ENCODE measurements at places on chromosomes 13 and 19. TPM values are rescaled to one million over a fixed set of nuclear protein-coding genes. Genes with fewer than 3 reads are reported as not detected.

DNA sequence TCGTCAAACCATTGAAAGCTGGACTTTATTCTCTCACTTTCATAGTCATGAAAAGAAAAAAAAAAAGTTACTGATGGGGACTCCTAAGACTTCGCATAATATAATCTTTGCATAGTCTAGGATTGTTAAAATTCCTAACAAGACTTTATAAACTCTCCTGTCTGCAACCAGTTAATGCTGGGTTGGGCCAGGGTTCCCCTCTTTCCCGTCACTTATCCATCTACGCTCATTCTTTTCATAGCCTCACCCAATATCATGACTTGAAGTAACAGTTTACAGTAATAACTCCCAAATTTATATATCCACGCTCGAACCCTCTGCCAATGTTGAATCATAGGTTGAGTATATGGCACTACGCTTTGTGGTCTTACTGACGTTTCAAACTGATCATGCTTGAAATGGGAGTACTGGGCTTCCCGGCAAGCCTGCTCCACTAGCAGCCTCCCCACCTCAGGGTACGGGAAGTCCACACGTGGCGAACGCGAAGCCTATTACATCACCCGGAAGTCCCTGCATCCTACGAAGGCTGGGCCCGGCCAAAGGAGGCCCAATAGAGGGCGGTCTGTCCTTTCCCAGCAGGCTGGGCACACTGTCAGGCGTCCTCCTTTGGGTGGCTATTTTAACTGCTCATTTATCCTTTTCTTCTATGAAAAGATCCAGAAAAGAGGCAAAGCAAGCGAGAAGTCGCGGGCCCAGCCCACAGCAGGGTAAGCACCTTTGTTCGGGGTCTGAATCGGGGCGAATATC, 694 bp upstream of the ZNF460 start:
- peak; percentile 83 for DNase-seq

DNA sequence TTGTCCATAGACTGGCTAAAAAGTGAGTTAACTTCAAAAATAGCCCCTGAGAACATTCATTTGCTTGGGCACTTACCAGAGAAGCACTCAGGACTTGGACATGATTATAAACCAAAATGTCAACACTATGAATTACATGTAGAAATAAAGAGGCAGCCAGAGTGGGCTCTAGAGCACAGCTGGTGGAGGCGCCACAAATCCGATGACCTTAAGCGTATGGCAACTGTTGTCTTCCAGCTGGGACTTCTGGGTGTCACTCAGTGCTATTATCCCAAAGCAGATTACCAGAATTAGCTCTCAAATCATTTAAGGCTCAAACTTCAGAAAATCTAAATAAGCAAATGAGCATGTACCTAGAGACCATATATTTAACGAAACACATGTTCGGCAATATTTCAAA, 1255.5 kb upstream of the SLC10A2 start:
- DNase-seq: no peak

- no peak for DNase-seq
Observed at GRCh38 chr13:62278271-62278670, 862.6 kb upstream of the PCDH20 start.

Gene TNFRSF19
- polyA plus RNA-seq: 1.2 TPM

- no peak for DNase-seq
Observed at GRCh38 chr13:43831088-43831487, 44.3 kb upstream of the ENOX1 start.

DNA sequence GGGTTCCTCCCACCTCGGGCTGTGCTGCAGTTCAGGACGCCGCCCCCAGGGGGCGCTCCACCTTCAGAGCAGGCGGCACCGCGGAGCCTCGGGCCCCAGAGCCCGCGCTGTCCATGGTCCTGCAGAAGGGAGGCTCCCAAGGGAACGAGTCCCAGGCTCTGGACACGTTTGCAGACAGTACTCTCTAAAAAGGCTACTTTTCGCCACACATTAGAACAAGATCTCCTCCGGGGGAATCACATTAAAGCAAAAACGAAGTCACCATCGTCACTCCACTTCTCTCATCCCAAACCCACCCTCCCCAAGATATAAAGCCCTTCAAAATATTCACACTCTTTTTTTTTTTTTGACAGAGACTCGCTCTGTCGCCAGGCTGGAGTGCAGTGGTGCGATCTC, 4.6 kb upstream of the SIGLEC10 start:
- no peak for DNase-seq

DNA sequence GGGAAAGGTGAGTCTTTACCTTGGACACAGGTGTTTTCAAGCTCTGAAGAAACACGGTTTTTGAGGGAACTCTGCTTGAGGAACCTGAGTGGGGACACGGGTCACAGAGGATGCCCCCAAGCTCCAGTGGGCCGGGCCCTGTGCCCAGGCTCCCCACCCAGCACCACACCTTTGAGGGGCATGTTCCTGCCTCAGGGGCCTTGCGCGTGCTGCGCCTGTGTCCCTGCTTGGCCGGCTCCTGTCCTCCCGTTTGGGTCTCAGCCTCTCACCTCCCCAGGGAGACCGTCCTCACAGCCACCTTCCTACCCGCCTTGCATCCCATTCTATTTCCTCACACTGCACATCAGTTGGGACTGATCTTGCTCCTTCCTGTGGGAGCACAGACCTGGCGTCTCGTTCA, 21.1 kb downstream of the PIP5K1C start:
- no peak for DNase-seq

DNA sequence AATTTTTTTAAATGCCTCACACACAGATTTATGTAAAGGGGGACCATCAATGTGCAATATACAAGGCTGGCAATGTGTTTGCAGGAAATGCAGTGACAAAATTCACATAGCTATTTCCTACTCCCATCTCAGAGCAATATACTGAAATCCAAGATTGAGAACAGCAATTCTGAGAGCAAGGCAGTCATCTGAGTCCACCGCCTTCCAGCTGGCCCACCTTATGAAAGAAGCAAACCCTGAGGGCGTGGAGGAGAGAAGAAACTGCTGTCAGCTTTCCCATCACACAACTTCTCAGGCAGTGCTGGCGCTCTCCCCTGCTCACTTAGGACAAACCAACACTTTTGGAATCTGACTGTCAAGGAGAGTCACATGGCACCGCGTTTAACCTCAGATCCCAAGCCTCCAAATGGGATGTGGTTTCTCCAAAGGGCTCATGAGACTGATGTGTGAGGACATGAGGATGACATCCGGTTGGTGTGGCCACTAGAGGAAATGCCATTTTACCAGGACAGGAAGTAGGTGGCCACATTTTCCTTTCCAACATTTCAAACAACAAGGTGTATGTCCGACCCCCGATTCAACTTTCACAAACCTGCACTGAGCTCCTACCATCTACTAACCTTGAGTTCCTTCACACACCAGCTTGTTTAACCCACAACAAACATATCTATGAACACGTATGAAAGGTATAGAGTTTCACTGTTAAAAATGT, 3.7 kb upstream of the DOCK9 start:
- DNase-seq: no peak

DNA sequence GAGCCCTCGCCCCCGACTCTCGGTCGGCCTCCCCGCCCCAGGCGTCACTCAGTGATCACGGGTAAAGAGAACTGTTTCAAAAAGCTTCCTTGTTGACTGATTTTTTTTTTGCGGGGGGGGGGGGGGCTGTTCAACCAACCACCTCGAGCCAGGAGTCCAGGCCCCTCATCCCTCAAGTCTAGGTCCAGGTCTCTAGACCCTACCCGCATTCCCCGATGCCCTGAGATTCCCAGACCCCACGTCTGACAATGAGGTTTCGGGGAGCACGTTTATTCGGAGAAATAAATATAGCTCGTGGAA, 4.3 kb downstream of the HRC start:
- no peak for DNase-seq

DNA sequence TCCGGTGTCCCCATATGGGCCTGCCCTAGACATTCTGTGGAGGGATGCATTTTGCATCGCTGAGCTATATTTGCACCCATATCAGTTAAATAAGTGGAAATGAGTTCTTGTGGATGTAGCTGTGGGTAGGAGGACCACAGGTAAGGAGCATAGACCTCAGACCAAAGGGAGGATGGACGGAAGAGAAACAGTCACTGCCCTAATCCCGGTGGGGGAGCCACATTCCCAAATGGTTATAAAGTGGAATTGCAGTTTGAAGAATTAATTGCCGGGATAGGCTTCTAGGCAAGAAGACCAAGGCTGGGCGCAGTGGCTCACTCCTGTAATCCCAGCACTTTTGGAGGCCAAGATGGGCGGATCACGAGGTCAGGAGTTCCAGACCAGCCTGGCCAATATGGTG, 1.8 kb downstream of the SDHAF1 start:
- no peak for DNase-seq

DNA sequence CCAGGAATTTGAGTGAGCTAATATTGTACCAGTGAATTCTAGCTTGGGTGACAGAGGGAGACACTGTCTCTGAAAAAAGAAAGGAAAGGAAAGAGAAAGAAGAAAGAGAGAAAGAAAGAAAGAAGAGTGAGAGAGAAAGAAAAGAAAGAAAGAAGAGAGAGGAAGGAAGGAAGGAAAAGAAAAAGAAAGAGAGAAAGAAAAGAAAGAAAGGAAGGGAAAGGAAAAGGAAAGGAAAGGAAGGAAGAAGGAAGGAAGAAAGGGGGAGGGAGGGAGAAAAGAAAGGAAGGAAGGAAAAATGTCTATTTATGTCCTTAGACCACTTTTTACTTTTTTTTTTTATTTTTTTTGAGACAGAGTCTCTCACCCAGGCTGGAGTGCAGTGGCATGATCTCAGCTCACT, 5.4 kb upstream of the ZNF491 start:
- no peak for DNase-seq

Gene ZNF528
- polyA plus RNA-seq: 11.1 TPM

Gene ZNF540
- 0.95 TPM for polyA plus RNA-seq

DNA sequence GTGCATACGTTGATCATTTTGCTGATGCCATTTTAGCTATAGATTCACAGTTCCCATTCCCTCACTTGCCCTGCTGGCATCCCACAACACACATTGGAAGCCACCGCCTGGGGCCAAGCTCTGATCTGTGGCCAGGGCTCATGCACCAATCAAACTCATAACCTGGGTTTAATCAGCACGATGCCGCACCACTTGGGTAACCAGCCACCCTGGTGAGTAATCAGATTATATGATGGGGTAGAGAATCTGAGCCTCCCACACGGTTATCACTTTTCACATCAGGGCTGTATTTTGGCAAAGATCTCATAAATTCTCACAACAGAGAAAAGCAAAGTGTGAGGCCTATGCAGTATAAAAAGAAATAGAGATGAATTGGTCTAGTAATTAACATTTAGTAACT, 66.0 kb upstream of the TNFRSF19 start:
- DNase-seq: peak; percentile 36

Gene ZNF677
- polyA plus RNA-seq: 22.2 TPM

- no peak for DNase-seq
Observed at GRCh38 chr19:30783212-30783611, 411.0 kb downstream of the ZNF536 start.

Gene LGI4
- 0.14 TPM for polyA plus RNA-seq

GRCh38 chr13:78770601-78771000, 111.6 kb upstream of the OBI1 start:
- DNase-seq: no peak

GRCh38 chr13:26713341-26713740, 47.2 kb downstream of the GPR12 start:
- no peak for DNase-seq

DNA sequence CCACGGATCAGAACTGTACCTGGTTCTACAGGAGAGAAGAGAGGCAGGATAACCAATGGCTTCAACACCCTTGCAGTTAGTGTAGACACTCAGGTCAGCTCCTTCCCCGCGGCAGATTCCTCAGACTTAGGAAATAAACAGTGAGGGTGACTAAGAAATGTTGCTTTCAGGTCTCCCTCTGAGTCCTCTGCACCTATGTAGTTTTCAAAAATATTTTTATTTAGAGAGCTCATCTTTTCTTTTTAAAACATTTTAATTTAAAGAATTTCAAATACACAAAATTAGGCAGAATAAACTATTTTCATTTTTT, 195.2 kb downstream of the KLF12 start:
- DNase-seq: no peak

GRCh38 chr19:18420930-18421329, 1.7 kb downstream of the SSBP4 start:
- no peak for DNase-seq

Gene CCL25
- polyA plus RNA-seq: not detected

DNA sequence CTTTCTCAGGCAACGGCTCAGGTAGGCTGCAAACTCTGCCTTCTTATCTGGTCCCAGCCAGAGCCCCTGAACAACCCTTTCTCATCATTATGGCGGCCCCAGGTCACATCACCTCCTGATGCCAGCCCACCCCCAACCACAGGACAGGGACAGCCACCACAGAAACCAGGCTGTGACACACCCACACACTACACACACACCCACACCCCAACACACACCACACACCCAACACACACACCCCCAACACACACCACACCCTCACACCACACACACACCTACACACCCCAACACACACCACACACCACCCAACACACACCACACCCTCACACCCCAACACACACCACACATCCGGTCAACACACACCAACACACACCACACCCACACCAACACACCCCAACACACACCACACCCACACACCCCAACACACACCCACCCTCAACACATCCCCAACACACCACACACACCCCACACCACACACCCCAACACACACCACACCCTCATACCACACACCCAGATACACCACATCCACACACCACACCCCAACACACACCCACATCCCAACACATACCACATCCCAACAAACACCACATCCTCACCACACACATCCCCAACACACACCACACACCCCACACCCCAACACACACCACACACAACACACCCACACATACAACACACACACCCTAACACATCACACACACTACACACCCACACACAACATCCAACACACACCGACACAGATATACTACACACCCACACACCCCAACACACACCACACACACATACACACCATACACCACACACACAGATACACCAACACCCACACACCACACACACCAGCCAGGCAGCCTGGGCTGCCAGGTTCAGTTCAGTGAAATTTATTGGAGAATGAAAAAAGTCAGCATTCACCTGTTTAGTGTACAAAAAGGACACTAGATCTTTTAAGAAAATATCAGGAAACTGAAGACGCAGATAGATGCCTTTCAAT, 4.2 kb upstream of the ISYNA1 start:
- DNase-seq: no peak

- no peak for DNase-seq
Observed at GRCh38 chr13:66357463-66357862, 872.7 kb downstream of the PCDH9 start.

DNA sequence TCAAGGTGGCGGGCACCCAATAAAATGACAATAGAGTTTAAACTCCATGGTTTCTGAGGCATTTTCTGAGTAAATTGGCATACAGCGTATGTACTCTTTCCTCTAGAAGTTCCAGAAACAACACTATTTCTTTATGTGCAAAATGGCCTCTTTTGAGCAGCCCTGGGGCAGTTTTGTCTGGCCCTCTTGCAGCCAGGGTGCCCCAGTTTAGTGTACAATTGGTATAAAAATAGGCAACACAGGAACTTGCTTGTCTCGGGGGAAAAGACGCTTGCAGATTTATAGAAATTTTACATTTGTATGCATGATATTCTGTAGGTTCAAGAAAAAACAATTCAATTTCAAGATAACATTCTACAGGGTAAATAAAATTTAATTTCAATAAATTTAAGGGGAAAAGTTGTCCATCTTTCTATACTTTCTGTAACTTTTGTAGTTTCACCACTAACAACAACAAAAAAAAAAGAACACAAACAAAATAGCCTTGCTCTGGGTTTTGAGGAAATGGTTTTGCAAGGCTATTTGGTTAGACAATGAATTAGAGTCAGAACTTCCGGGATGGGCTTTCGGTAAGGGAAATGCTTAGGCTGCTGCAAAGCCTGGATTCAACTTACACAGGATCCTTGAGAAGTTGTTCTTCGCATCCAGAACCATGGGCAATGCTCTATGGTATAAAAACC, 45.3 kb downstream of the LRCH1 start:
- DNase-seq: no peak

Gene TMEM221
- polyA plus RNA-seq: 0.06 TPM

Measured in keratinocyte (primary cell).